ENCODE measurements at places on chromosomes 7 and 10.
A peak's percentile ranks its signal among the peaks of the same experiment; 100 is the strongest.

- no peak for DNase-seq
Observed at GRCh38 chr7:137241655-137242360, 101.7 kb downstream of the PTN start.

DNA sequence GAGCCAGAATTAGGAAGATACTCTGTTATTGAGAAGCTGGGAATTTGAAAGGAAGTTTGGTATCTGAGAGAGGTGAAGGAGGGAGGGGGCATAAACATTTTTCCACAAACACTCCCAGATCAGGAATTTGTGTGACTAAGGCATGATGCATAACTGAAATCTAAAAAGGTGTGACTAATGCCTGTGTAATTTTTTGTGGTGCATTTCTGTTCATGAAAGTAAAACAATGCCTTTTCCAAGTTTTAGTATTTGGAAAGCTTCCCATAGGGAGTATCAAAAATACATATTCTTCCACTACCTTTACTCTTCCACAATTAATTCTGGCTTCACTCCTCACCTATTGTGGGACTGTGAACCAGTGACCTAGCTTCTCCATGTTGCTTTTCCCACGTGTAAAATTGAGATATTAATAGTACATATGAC lies 56.4 kb upstream of the CAV2 start:
- no peak for DNase-seq

- DNase-seq, result no peak
Observed at GRCh38 chr10:79563426-79563825, 3.2 kb upstream of the SFTPA2 start.

- DNase-seq, result no peak
Observed at GRCh38 chr7:37417107-37417474, 31.6 kb downstream of the ELMO1 start.

DNA sequence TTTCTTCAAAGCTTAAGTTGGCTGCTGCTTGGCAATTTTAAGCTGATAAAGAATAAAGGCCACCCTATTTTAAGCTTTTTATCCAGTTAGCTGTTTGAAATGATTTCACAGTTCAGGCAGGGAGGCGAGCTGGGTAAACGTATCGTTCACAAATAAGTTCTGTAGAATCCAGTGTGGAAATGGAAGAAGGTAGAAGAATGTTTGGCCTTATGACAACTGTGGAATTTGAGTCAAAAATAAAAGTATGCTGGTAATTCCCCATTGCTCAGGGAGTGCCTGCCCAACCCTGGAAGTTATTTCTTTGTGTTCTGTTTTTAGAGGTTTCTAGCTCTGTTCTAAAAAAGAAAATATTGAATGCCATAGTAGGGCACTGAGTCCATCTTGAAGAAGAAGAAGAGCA lies 113.1 kb downstream of the ARL4A start:
- DNase-seq, result no peak

DNA sequence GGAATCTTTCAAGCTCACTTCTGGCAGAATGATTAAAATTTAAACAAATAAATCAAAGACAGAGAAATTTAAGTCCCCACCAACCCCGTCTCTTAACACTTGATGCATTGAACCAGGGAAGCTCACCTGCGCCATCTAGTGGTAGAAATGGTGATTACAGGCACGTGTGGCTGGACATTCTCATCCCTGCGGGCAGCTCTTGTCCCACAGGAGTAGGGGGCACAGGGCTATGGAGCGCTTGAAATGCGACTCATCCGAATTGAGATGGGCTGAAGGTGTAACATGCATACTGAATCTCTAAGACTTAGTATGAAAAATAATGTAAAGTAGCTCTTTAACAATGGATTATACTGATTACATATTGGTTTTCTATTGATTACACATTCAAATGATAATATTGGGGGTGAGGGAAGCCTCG lies 24.8 kb upstream of the SLIT1 start:
- peak; percentile 86 for DNase-seq

DNA sequence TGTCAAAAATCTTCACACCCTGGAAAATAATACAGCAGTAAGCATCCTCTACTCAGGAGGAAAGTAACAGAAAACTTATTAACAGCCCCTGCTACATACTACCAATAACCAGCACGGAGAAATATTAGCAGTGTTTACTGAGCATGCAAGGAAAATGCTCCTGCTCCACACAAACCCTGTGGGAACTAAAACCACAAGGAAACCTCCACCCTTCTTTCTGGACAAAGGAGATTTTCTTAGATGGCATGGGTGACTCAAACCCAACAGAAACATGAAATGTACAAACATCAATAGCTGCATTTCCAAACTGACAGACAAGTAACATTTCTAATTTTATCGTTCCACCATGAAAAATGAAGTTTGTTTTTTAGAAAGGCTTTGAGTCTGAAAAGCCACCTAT lies 113.4 kb downstream of the VPS41 start:
- DNase-seq, result no peak

DNA sequence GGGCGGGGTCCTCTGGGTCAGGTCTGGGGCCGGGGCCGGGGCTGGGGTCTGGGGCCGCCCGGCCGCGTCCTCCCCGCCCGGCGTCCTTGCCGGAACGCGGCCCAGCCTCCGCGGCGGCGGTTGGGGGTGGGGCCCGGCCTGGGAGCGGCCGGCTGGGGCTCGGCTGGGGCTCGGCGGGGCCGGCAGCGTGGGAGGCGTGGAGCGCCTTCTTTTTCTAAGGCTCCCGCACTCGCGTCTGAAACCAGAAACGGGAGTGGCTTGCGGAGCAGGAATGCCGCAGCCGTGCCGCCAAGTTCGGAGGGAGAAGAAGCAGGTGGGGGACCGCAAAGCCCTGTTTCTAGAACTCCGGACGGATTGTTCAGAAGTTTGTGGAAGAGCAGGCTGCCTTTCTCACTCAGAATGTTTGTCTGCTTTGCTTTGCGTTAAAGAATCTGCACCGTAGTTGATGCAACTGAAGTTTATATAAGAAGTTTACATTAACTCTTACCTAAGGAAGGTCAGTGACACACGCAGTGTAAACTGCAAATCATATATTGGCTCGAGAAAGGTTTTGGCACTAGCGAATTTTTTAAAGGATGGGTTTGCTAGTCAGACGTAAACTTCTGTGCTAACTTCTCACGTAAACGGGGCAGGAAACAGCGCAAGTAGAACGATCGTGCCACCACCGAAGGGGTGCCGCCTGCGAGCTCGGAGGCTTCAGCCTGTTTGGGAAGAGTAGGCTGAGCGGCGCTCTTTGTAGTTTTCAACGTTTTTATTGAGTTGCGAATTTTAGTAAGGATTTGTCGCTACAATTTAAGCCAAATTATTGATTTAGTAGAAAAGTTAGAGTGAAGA lies 729 bp downstream of the DNAJB6 start:
- DNase-seq, result peak; percentile 74

GRCh38 chr10:105925045-105925785 lies 1239.3 kb downstream of the SORCS1 start:
- no peak for DNase-seq

GRCh38 chr10:4677296-4678021 lies 148.5 kb upstream of the AKR1E2 start:
- no peak for DNase-seq

- no peak for DNase-seq
Observed at GRCh38 chr7:57482-58255, 134.7 kb upstream of the FAM20C start.

DNA sequence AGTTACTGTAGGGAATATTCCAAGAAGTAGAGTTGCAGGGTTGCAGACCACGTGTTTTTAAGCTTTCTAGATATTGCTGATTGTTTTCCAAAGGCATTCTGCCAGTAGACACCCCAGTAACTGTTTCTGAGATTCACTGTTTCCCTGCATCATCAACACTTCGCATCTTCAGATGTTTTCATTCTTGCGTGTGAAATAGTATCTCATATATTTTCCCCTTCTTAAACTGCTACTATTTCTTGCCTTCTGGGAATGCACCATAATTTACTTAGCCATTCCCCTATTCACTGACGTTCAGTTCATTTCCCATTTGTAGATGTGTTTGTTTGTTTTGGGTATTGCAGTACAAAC lies 30.7 kb downstream of the ALOX5 start:
- no peak for DNase-seq

DNA sequence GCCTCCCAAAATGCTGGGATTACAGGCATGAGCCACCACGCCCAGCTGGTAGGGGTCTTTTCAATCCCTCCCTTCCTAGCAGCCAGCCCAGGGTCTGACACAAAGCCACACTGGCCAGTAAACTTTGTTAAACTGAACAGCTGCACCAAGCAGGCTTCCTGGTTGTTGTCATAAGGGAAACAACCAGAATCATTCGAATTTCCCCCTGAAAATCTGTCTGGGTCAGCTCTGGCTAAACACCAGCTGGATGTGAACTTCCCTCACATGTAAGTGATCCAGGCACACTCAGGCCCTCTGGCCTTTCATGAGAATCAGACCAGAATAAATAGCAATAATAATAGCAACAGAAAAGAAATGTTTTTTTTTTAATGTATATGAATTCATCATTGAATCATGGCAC lies 7.4 kb downstream of the IMPDH1 start:
- no peak for DNase-seq

DNA sequence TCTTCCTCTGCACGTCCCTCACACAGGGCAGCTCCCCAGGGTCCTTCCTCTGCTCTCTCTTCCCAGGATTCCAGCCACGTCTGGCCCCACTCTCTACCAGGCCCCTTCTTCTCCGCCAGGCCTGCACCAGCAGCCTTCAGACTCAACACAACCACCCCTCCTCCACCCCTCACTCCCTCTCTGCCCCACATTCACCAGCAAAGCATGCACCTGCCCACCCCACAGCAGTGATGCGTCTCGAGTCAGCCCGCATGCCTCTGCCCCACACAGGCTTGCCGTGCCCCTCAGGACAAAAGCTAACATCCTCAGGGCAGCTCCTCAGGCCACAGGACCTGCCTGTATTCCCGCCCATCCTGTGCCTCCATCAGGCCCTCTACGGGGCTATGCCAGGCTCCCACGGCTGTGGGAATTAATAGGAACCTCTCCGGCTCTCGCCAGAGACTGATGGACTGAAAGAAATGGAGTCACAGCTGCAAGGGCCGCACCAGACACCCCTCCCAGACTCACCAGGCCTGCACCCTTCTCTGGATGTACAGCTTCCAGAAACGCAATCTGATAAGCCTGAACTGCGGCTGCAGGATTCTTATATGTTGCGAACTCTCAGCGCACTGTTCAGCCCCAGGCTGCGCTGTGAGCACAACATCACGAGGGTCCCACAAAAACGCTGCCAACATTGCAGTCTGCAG lies 100.1 kb downstream of the CYTH3 start:
- DNase-seq, result no peak

DNA sequence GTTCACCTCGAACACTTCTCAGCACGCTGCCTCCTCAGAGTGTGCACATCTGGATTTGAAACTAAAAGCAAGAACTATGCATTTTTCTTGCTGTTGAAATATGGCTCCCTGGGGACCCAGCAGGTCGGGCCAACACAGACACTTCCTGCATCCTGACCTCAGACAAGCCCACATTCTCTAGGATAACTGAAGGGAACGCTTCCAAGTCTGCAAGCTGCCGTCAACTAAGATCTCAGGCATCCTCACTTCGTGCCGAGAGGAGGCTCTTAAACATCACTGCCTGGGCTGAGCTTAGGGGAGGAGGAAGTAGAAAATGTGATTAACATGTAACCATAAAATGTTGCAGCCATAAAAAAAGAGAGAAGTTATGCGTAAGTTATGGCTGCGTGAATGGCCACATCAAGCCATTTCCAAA lies 65.5 kb downstream of the PYROXD2 start:
- DNase-seq, result no peak

DNA sequence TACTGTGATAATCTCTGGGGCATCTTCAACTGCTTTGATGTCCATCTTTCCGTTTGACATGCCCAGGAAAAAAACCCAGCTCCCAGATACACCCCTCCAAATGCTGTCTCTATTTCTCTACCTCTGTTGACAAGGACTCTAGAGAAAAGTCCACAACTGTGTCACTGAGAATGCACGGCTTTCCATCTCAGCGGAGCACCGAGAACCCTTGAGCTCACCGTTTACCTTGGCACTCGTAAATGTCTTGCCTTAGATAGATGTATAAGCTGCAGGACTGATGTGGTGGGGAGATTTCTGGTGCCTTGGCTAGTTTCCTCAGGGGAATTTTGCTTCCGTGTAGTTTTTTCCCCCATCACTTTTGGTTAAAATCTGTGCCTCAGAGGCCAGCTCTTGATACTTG lies 7.4 kb upstream of the MAPK8 start:
- DNase-seq, result no peak

- no peak for DNase-seq
Observed at GRCh38 chr7:132410861-132411541, 165.3 kb downstream of the PLXNA4 start.

- peak; percentile 89 for DNase-seq
Observed at GRCh38 chr10:26486990-26487850, 49.1 kb downstream of the APBB1IP start.

DNA sequence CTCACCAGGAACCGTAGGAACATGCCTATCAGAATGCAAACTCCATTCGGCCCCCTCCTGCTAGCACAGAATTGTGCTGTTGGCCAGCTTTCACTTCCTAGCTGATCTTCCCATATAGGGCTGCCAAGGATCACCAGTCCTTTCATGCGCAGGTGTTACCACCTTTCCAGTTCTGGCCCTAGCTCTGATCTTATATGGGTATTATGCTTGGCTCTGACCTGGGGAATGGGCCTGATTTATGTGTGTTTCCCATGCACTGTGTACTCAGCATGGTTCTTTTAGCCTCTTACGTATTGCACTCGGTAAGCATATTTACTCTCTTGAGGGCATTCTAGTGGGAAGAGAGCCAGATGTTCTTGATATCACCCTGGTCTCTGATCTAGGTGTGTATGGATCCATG lies 11.1 kb downstream of the SLC35G1 start:
- DNase-seq, result no peak

DNA sequence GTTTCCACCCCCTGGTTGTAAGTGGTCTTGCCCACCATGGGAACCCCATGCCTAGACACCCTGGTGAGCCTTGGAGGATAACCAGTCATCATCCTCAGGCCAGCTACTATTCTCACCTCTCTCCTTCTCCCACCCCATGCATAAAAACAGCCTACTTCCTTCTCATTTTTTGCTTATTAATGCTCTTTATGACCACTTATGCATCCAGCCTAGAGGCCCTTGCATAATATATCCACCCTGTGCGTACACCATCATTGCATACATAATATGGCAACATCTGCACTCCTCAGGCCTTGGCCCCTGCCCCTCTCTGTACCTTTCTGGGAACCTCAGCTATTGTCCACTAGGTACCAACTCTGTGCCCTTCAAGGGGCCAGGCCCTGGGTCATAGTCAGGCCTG lies 91.0 kb downstream of the CDH23 start:
- no peak for DNase-seq
